ENCODE measurements at places on chromosomes 6 and 20. TPM values are rescaled to one million over a fixed set of nuclear protein-coding genes. Genes with fewer than 3 reads are reported as not detected.

DNA sequence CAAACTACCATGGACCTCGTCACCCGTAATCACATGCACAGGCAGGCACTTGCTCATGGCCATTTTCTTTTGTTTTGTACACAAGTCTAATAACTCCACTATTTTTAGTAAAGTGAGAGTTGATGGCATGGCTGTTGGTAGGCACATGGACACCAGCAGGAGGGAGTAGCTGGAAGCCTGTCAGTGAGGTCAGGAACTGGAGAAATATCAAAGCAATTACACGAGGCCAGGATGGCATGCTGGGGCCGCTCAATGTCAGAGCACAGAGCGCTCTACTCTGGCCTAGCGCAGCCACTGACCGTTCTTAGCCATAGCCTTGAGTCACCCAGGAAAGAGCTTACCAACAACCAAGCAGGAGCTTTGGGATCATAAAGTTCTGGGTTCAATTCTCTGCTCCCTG, 36.1 kb upstream of the GTSF1L start:
- no peak for DNase-seq

DNA sequence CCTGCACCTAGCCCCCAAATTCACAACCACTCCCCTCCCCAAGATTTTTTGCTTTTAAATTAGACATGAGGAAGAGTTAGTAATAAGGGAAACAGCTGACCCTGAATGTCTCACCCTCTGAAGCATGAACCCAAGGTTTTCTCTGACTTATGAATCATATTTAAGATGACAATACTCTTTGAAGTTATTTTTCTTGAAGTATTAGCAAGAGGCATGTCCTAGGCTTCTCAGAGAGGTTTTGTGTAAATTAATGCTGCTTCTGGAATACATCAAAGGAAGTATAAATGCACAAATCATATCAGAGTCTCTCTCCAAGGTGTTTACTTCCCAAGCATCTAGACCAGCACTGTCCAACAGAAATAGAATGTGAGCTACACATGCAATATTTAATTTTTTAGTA, 408.1 kb upstream of the MARCKS start:
- DNase-seq: no peak

DNA sequence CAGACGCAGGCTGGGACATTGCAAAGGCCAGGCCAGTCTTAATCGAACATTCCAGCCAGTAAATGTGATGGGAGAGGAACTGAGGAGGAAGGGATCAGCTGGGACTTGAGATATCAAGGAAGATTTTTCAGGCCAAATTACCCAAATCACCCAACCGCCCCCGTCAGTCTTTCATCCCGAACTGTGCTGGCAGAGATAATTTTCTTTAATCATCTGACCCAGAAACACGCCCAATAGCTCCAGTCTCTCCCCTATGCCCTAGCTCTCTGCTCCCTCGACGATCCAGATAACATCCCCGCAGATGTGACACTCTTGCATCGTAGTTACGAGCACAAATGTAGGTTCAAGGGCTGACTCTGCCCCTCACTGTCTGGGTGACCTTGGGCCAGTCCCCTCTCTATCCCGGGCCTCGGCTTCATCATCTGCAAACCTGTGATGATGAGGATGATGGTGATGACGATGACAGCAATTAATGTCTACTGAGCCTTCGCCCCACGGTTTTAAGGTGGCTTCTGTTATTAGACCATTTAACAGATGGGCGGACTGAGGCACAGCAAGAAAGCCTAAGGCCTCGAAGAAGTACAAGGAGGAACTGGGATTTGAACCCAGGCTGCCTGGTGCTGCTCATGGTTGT, 118.6 kb downstream of the PREX1 start:
- no peak for DNase-seq

DNA sequence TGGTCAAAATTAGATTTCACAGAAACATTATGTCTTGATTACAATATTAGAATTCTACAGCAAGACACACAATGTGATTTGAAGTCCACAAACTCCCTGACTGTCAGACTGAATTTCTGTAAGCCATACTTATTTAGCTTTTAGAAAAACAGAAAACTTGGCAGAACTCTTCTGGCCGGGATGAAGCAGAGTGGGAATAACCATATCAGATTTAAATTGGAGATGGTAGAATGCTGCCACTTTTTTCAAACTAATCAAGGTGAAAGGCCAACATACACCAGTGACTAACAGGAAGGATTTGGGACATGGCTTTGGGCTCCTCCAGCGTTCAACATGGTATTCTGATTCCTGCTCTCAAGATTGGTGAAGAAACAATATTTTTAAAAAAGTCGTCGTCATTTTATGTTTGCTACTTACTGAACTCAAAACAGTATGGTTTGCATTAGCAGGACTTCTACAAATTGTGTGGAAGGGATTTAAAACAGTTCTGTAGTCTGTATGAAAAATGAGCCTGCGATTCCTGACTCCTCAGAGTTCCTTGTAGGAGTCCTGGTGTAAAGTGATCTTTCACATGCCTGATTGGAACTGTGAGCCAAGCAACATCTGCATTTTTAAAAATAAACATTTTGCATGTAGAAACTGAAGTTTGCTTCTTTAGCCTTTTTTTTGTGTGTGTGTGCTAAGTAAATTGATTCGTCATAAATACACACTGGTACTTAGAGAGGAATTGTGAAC, 297.9 kb upstream of the SOX4 start:
- DNase-seq: no peak

GRCh38 chr6:102907181-102907580, 1513.7 kb downstream of the GRIK2 start:
- peak; percentile 61 for DNase-seq

DNA sequence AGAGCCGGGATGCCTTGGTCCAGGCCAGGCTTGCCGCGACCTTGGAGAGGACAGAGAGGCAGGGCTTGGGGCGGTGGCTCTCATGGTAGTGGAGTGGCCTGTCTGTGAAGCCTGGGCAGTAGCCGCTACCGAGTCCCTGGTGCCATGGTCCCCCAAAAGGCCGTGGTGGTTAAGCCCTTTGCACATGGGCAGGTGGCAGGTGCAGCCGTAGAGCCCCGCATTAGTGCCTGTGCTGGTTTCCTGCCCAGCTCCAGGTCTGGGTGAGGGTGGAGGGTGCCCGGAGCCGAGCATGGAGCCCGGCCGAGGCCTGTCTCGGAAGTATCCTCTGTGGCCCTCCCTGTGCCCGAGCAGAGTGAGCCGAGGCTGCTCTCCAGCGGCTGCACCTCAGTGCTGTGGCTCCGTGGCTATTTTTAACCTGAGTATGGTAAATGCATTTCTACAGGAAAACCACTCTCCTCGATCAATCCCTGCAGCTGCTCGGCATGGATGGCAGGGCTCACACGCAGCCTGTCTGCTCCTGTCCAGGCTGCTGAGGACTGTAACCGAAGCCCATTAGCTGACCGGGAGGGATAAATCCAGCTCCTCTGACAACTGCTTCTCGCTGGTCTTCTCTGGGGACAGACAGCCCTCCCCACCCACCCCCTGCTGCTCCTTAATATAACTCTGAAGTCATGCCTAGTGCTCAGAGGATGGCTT, 36.3 kb upstream of the GATA5 start:
- no peak for DNase-seq

DNA sequence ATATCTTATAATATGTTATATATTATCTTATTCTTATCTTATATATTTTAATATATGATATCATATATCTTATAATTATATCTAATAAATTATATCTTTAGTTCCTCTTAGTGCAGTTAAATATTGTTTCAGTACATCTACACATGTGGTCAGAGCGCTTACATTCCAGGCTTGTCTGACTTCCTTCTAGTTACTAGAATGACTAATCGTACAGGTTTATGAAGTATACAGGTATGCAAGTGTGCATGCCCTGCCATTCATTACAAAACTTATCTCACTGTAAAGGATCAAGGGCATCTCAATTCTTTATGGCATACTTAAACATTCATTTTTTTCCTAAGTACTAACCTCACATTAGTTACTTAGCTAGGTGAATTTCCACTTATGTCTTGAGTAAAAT, 1278.0 kb upstream of the MAP3K7 start:
- DNase-seq: no peak

- DNase-seq: no peak
These were observed 104.8 kb upstream of the MOCS1 start for GRCh38 chr6:40039042-40039441.

DNA sequence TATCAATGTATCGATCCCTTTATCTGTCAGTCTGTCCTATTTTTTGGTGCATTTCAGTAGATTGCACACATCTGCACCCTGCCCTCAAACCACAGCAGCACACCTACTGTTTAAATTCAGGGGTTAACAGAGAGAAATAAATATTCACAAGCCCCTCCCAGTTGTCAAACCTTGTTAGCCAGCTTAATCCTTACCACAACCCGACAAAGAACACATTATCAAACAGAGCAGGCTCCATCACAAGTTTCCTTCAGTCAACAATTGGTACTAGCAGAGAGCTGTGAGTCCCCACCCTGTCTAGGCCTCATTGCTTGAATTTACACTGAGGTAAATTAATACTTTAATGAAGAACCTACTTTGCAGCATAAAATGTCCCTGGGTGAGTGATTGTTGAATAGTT, 249.8 kb downstream of the FNDC1 start:
- no peak for DNase-seq

- DNase-seq: no peak
These were observed 26.9 kb upstream of the CBLN4 start for GRCh38 chr20:56032251-56032650.

DNA sequence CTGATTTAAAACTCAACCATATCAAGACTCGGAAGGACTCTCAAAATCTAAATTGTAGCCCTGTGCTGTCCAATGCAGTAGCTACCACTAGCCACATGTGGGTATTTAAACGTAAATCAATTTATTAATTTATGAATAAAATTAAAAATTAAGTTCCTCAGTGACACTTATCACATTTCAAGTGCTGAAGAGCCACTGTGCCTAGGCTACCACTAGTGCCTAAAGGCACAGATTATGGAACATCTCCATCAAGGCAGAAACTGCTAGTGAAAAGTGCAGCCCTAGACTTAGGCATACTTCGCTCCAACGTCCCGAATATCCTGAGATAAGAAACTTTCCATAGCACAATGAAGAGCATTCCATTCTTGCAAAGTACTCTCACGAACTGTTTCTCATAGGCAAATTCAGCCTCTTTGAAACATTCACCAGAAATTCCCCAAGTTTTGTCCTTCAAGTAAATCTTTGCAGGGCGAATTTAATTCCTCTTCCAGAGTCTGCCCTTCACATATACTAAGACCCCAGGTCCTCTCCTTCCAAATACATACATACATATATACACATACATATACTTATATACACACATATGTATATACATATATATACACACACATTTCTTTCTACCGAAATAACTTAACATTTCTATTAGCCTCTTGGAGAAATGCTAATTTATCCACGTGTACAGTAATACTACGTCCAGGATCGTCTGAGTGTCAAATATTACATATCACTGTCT, 1.3 kb downstream of the SUPT3H start:
- no peak for DNase-seq

DNA sequence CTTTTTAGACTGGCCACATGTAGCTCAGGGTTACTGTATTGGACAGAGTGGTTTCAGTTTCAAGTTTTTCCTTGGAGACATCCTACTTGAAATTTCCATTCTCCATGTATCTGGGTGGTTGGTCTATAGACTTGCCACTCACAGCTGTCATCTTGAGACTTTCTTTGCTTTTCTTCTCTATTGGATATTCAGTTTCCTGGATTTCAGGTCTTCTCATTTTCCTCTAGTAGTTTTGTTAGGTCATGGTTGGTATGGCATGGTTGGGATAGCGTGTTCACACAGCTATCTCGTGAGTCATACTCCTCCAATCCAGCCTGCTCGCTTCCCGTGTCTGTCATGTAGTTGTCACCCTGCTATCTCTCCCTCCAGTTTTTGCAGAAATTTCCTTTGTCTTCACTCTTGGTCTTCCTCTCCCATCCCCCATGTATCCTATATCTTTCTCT, 48.3 kb downstream of the PTPN1 start:
- DNase-seq: no peak

- no peak for DNase-seq
These were observed 62.7 kb upstream of the HDAC2 start for GRCh38 chr6:114033606-114034005.

DNA sequence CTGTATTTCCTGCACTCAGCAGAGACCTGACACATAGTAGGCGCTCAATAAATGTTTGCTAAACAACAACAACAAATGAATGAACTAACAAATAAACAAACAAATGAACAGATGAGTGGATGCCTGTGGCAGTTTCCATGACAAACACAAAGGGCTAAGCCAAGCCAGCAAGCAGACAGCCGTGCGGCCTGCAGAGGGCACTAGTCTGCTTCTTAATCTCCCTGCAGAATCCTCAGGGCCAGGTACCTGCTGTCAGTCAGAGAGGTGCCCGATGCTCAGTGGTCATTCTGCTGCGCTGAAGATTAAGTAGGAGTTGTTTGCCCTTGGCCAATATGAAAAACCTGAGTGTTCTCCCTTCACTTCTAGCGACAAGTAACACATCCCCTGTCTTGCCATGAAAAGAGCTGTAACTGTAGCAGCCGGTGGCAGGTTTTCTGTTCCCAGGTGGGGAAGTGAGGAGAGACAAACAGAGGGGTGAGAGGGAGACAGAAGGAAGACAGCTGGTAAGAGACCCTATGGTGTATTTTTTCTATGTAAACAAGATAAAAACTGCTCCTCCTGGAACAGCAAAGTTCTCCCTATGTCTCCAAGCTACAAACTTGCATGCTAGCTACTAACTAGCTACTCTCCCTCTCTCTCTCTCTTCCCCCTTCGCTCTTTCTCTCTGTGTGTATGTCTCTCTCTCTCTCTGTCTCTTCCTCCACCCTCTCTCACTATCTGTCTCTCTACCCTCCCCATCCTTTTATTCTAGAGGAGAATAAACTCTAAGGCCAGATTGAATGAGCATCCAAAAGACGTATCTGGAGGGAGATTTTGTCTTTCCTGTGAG, at the start of gene MC3R:
MC3R (plus strand) TSS at position 779 of the 829 bp plus-strand sequence. CDS start 112 bp downstream, outside the sequence.
- DNase-seq: peak; percentile 79

DNA sequence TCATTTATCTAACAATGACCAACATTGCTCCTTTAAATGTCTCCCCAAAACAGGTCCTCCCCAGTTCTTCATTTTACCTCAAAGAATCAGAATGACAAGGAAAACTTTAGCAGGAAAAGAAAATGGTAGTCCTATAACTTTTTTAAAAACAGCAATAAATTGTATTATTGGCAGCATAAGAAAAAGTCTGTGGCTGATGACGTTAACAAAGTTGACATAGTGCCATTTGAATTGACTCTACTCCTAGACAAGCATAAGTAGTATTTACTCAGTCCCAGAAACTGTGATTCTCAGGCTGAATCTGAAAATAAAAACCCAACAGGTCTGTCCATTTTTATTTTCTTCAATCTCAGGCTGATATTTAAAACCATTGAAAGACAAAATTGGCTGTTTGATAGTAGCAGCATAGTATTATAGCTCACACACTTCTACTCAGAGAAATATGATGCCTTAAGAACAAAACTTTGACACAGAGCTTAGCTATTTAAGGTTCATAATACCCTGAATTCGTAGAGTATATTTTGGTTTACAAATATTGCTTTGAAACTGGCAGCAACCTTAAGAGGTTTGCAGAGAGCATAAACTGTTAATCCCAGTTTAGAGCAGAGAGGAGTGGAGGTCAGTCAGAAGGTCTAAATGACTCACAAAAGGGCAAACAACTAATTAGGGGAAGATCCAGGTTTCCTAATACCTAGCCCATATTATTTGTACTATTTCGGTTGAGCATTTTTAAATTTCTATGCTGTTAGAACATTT, 35.0 kb upstream of the TENT5A start:
- DNase-seq: no peak

Gene OR12D3
- total RNA-seq: not detected

Gene BPIFB1
- total RNA-seq: not detected

Gene PABPC1L
- 83.5 TPM for total RNA-seq

Gene AIF1
- 3.2 TPM for total RNA-seq

Gene OR2J2
- not detected for total RNA-seq

Gene ZSCAN23
- total RNA-seq: 4.1 TPM

Measured in H9 (cell line).